Activated CD8-positive, alpha-beta memory T cell treated with anti-CD3 and anti-CD28 coated beads for 4 hours (primary cell): ENCODE measurements at places on chromosomes 2 and 18.

GRCh38 chr2:179412112-179412511 is 147.5 kb upstream of the SESTD1 start:
- DNase-seq: no peak

- no peak for DNase-seq
These were observed 5.3 kb downstream of the ITM2C start for GRCh38 chr2:230869914-230870543.

- no peak for DNase-seq
These were observed 3.5 kb downstream of the SFT2D3 start for GRCh38 chr2:127704641-127705390.

- no peak for DNase-seq
These were observed 76.9 kb downstream of the LDAH start for GRCh38 chr2:20745924-20746555.
